Activated CD4-positive, alpha-beta memory T cell treated with anti-CD3 and anti-CD28 coated beads, Interleukin-2, amount 10 ng/mL, durations not matched to agents 7 days and 5 days (primary cell): ENCODE measurements at places on chromosomes 4 and X.

DNA sequence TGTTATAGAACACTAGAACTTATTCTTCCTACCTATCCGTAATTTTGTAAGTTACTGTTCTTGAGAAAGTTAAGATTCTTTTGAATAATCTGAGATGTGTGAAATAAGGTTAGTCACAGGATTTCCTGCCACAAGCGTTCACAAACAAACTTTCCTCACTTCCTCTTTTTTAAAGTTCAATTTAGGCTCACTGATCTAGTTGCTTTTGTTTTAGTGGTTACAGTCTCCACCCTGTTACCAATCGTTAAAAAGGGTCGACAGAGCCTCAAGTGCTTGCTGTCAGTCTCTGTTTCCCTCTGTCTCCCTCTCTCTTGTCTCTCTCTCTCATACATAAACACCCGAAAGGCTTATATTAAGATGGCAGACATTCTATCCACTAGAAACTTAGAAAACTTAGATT lies 35.9 kb upstream of the STK26 start:
- peak; percentile 24 for DNase-seq
- H3K27ac ChIP-seq = peak overlapping the region; percentile 94
- no peaks in the 10 kb centered on the region for H3K36me3 ChIP-seq
- H3K27me3 ChIP-seq = peaks cover 3% of the 10 kb centered on the region

- no peaks in the 10 kb centered on the region for H3K36me3 ChIP-seq
- no peak overlapping the region for H3K4me3 ChIP-seq
- DNase-seq = no peak
- H3K27me3 ChIP-seq = peaks cover 23% of the 10 kb centered on the region
- H3K4me1 ChIP-seq = peaks cover 11% of the 10 kb centered on the region
Observed at GRCh38 chrX:68440940-68441339, 7.6 kb upstream of the OPHN1 start.

- H3K4me3 ChIP-seq = no peak overlapping the region
- no peaks in the 10 kb centered on the region for H3K27me3 ChIP-seq
- H3K36me3 ChIP-seq = peaks cover 2% of the 10 kb centered on the region
- peak; percentile 81 for DNase-seq
Observed at GRCh38 chr4:112321776-112322684, 24.9 kb downstream of the ALPK1 start.

DNA sequence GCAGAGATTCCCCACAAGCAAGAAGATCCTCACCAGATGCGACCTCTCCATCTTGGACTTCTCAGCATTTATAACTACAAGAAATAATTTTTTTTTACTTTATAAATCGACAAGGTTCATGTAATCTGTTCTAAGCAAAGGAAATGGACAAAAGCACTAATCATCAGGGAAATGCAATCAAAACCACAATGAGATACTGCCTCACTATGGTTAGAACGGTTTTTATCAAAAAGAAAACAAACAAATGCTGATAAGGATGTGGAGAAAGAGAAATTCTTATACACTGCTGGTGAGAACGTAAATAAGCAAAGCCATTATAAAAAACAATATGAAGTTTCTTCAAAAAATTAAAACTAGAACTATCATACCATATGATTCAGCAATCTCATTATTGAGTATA lies 1382.6 kb downstream of the ARAP2 start:
- H3K4me3 ChIP-seq = no peak overlapping the region
- no peak for DNase-seq
- H3K36me3 ChIP-seq = no peaks in the 10 kb centered on the region
- no peaks in the 10 kb centered on the region for H3K4me1 ChIP-seq

GRCh38 chr4:76830964-76831703 lies 66.8 kb downstream of the SOWAHB start:
- no peak for DNase-seq
- H3K27me3 ChIP-seq = no peaks in the 10 kb centered on the region
- H3K4me3 ChIP-seq = no peak overlapping the region

DNA sequence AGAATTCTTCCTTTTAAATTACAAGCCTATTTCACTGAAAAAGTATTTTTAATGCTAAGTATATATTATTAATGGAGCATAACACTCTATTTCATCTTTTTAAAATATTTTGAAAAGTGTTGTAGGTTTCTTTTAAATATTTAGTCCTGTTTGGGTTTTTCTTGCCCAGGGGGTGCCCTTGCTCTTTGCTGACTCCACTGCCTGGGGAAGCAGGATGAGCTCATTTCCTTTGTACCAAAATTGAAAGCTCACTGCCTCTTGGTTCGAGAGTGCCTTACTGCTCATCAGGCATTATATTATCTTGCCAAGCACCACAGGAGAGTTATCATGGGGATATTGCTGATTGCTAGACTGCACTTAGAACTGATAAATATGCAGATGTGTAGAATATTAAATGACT lies 819.2 kb downstream of the PCDH18 start:
- H3K27me3 ChIP-seq = no peaks in the 10 kb centered on the region
- no peak overlapping the region for H3K4me3 ChIP-seq
- H3K27ac ChIP-seq = no peak overlapping the region
- H3K36me3 ChIP-seq = no peaks in the 10 kb centered on the region
- no peaks in the 10 kb centered on the region for H3K4me1 ChIP-seq
- DNase-seq = no peak

GRCh38 chr4:25888781-25889180 lies 25.2 kb upstream of the SMIM20 start:
- DNase-seq = no peak
- H3K36me3 ChIP-seq = no peaks in the 10 kb centered on the region

DNA sequence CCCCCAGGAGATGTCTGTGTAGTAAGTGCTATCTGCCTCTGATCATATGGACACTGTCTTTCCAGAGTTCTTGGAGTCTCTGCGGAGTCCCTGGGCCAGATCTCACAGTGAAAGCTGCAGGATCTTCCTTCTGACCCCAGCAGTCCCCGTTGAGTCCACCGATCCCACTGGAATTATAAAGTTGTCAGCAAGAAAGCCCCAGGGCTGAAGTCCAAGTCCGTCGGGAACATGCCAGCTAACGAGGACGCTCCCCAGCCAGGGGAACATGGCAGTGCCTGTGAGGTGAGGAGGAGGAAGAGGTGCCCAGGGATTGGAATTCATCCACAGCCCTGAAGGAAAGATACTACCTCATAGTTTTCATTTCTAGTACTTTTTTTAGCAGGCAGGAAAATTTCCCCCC lies 9.3 kb downstream of the ZNF81 start:
- DNase-seq = no peak
- H3K4me3 ChIP-seq = no peak overlapping the region
- H3K27ac ChIP-seq = no peak overlapping the region
- H3K36me3 ChIP-seq = peaks cover 25% of the 10 kb centered on the region
- H3K4me1 ChIP-seq = no peaks in the 10 kb centered on the region

DNA sequence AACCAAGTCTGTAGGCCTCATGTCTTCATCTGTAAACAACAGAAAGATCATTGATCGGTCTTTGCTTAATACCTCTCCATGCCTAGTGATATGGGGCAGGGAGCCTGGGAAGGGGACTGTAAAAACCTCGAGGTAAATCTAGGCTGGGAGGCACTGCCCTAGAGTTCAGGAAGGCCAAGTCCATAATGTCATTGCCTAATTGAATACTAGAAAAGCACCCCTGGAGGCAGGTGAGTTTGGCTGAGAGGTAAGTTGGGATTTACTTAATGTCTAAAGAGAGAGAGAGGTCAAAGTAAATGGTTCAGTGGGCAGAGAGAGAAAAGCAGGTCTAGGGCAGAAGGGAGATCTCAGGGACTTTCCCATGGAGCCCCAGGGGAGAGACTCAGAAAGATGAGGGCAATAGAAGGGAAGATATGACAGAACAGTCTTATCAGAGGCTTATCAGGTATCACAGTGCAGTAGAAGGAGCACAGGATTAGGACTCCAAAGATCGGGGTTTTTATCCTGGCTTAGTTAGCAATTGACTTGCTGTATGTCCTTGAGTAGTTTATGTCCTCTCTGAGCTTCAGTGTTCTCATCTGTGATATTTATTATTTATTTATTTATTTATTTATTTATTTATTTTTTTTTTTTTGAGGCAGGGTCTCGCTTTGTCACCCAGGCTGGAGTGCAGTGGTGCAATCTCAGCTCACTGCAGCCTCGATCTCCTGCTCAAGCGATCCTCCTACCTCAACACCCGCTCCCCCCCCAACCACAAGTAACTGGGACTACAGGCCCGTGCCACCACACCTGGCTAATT lies 85.2 kb downstream of the SLC16A2 start:
- DNase-seq = no peak
- H3K4me3 ChIP-seq = no peak overlapping the region
- no peaks in the 10 kb centered on the region for H3K27me3 ChIP-seq
- no peak overlapping the region for H3K27ac ChIP-seq

DNA sequence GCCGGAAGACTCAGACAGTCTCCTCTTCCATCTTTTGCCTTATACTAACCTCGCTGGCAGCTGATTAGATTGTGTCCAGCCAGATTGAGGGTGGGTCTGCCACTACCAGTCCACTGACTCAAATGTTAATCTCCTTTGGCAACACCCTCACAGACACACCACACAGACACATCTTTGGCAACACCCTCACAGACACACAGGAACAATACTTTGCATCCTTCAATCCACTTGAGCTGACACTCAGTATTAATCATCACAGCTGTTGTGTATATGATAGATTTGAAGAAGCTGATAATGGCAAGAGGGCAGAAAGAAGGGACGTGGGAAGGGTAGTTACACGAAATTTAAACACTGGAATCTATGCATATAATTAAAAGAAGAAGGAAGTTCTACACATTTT lies 139.5 kb downstream of the ANKRD50 start:
- no peak overlapping the region for H3K4me3 ChIP-seq
- no peaks in the 10 kb centered on the region for H3K4me1 ChIP-seq
- no peaks in the 10 kb centered on the region for H3K27me3 ChIP-seq
- DNase-seq = no peak

DNA sequence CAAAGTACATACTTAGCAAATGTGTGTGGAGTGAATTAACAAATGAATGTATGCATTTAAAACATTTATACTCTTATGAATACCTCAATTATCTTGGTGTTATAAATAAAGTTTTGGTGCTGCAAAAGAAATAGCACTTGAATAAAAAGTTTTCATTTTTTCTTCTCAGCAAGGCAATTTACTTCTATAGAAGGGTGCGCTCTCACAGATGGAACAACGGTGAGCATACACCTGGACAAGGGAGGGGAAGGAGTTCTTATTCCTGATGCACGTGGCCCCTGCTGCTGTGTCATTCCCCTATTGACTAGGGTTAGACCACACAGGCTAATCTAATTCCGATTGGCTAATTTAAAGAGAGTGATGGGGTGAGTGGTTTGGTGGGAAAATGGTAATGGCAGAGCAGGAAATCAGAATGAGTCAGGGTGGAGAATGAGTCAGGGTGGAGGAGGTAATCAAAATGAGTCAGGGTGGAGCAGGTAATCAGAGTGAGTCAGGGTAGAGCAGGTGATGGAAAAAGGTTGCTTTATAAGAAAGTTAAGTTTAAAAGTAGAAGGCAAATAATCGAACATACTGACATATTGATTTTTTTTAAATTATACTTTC lies 28.2 kb upstream of the PGK1 start:
- no peak for DNase-seq
- H3K36me3 ChIP-seq = peaks cover 6% of the 10 kb centered on the region
- H3K4me3 ChIP-seq = no peak overlapping the region
- no peaks in the 10 kb centered on the region for H3K27me3 ChIP-seq
